ENCODE measurements at places on chromosomes 11 and 22. TPM values are rescaled to one million over a fixed set of nuclear protein-coding genes. Genes with fewer than 3 reads are reported as not detected.
A peak's percentile ranks its signal among the peaks of the same experiment; 100 is the strongest.

- no peak for DNase-seq
- no peaks in the 10 kb centered on the region for H3K36me3 ChIP-seq
- no peak overlapping the region for H3K4me3 ChIP-seq
- peaks cover 17% of the 10 kb centered on the region for H3K4me1 ChIP-seq
These were observed 57.5 kb downstream of the PTPRJ start for GRCh38 chr11:48037709-48038468.

ASPHD2 gene
- 2.6 TPM for total RNA-seq

DNA sequence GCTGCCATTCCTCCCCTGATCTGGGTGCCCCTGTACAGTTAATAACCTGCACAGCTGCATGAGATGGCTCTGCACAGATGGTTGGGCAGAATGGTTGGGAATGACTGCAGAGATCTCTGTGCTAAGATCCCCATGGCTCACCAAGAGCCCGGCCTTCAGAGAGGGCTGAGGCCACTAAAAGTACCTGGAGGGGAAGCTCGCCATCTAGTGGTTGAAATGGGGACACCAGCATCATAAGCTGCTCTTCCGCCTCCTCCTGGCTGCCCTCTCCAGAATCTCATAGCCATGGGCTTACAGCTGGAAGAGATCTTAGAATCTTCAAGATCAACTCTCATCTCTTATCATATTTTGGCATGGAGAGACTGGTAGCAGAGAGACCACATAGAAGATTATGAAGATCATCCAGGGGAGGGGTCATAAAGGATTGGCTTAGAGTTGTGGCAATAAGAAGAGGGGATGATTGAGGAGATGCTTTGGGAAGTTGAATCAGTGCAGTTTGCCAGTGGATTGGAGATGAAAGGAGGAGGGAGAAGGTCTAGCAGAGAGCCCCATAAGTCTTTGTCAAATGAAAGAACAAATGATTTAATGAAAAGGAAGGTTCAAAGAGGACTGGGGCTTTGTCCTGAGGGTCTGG is 22.0 kb upstream of the TLCD5 start:
- H3K4me3 ChIP-seq, result no peak overlapping the region
- H3K36me3 ChIP-seq, result no peaks in the 10 kb centered on the region
- no peak for DNase-seq
- no peaks in the 10 kb centered on the region for H3K27me3 ChIP-seq

- peaks cover 4% of the 10 kb centered on the region for H3K36me3 ChIP-seq
- DNase-seq, result no peak
- H3K4me3 ChIP-seq, result no peak overlapping the region
- no peak overlapping the region for H3K27ac ChIP-seq
- no peaks in the 10 kb centered on the region for H3K27me3 ChIP-seq
These were observed 12.0 kb upstream of the TMEM121B start for GRCh38 chr22:17133137-17133536.

DNA sequence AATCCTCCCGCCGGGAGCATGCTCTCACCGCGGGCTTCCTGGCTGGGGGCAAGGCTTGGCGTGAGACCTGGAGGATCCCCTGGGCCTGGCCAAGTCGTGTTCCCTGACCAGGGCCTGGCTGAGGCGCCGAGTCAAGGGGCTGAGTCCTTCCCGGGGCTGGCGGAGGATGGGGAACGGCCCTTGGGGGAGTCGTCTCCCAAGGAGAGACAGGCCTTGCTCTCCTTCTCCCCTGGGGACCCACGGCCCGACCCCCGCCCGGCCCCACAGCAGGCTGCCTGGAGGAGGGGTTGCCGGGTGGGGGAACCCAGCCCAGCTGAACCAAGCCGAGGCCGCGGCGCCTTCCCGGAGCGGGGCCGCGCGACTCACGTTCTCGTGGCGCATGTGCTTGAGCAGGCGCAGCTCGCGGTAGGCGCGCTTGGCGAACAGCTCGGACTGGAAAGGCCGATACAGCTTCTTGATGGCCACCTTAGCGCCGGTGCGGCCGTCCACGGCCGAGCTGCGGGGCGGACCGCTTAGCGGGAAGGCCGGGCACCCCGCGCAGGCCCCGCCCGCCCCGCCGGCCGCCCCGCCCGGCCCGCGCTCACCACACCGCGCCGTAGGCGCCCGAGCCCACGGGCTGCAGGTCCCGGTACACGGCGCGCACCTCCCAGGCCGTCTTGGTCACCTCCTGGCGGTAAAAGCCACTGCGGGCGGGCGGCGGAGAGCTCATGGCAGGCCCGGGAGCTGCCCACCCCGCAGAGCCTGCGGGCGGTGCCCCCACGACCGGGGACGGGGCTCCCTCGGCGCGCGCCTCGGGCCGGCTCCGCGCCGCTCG is 475 bp downstream of the MAPK12 start:
- H3K27ac ChIP-seq, result no peak overlapping the region
- peak overlapping the region; percentile 69 for H3K4me3 ChIP-seq
- peaks cover 7% of the 10 kb centered on the region for H3K27me3 ChIP-seq

DNAJB7 gene
- total RNA-seq, result not detected

DNA sequence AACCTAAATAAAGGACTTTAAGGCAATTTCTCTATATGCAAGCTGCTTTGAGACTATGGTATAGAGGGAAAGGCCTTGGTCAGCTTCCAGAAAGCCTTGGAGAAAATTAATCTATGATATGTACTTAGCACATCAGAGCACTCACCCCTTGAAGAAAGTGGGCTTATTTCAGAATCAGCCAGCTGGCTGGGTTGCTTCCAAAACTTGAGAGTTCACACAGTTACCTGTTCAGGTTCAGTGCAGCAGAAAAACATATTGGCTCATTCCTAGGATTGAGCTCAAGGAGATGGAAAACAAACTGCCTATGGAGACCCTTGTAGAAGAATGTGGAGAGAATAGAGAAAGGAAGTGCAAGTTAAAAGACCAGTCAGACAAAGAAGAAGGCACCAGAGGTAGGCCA is 22.7 kb downstream of the CCDC81 start:
- no peak overlapping the region for H3K27ac ChIP-seq
- DNase-seq, result no peak
- H3K36me3 ChIP-seq, result no peaks in the 10 kb centered on the region
- no peak overlapping the region for H3K4me3 ChIP-seq

- H3K4me1 ChIP-seq, result no peaks in the 10 kb centered on the region
- no peaks in the 10 kb centered on the region for H3K36me3 ChIP-seq
- H3K27me3 ChIP-seq, result no peaks in the 10 kb centered on the region
- no peak overlapping the region for H3K4me3 ChIP-seq
- no peak overlapping the region for H3K27ac ChIP-seq
- DNase-seq, result no peak
These were observed 54.6 kb upstream of the BARX2 start for GRCh38 chr11:129321076-129321475.

GRCh38 chr22:50027639-50028537 is 15.3 kb upstream of the IL17REL start:
- H3K4me3 ChIP-seq, result no peak overlapping the region
- no peaks in the 10 kb centered on the region for H3K27me3 ChIP-seq
- H3K27ac ChIP-seq, result no peak overlapping the region
- H3K4me1 ChIP-seq, result no peaks in the 10 kb centered on the region
- no peak for DNase-seq
- H3K36me3 ChIP-seq, result no peaks in the 10 kb centered on the region

- H3K4me1 ChIP-seq, result peaks cover 30% of the 10 kb centered on the region
- H3K36me3 ChIP-seq, result no peaks in the 10 kb centered on the region
- H3K27me3 ChIP-seq, result no peaks in the 10 kb centered on the region
- DNase-seq, result no peak
- H3K27ac ChIP-seq, result no peak overlapping the region
These were observed 14.4 kb downstream of the ARHGEF12 start for GRCh38 chr11:120350637-120351036.

P2RX3 gene
- not detected for total RNA-seq

SCGB1D1 gene
- total RNA-seq, result not detected

DNA sequence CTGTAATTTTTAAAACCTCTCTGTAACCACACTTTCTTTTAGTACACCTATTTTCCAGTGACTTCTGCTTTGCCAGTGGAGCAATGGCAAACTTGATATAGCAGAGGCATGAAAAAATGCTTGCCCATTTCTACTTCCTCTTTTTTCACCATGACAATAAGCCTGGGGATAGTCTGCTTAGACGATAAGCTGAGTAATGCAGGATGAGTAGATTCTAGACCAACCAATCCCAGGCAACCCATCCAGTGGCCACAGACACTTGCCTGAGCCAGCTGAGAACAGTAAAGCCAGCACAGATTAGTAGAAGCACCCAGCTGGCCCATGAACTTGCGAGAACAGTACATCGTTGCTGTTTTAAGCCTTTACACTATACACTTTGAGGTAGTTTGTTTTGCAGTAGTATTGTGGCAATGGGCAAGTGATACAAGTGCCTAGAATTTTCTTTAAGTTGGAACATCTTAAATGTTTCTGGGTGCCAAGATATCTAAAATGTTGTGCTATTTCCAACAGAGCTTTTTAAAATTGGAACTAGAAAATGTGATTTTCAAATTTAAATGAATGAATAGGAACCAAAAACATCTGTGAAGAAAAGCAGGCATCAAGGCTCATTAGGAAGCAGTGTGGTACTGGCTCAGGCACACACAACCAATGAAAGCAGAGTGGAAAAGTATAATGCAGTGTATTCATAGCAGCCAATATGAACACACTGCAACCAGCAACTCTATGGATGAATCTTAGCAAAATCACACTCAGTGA is 37.7 kb downstream of the DDI1 start:
- no peak overlapping the region for H3K27ac ChIP-seq
- H3K4me1 ChIP-seq, result no peaks in the 10 kb centered on the region
- DNase-seq, result no peak

GRCh38 chr11:74775762-74776161 is 27.1 kb downstream of the RNF169 start:
- H3K36me3 ChIP-seq, result no peaks in the 10 kb centered on the region
- no peak for DNase-seq
- H3K4me1 ChIP-seq, result peaks cover 24% of the 10 kb centered on the region
- no peaks in the 10 kb centered on the region for H3K27me3 ChIP-seq
